Anterior cingulate cortex (tissue), 58 donors: ENCODE measurements at places on chromosomes 6 and 20.

GRCh38 chr6:11307226-11307625, 74.8 kb upstream of the NEDD9 start:
- no peak for DNase-seq

GRCh38 chr6:11718463-11718862, 60.1 kb downstream of the ADTRP start:
- DNase-seq = no peak

DNA sequence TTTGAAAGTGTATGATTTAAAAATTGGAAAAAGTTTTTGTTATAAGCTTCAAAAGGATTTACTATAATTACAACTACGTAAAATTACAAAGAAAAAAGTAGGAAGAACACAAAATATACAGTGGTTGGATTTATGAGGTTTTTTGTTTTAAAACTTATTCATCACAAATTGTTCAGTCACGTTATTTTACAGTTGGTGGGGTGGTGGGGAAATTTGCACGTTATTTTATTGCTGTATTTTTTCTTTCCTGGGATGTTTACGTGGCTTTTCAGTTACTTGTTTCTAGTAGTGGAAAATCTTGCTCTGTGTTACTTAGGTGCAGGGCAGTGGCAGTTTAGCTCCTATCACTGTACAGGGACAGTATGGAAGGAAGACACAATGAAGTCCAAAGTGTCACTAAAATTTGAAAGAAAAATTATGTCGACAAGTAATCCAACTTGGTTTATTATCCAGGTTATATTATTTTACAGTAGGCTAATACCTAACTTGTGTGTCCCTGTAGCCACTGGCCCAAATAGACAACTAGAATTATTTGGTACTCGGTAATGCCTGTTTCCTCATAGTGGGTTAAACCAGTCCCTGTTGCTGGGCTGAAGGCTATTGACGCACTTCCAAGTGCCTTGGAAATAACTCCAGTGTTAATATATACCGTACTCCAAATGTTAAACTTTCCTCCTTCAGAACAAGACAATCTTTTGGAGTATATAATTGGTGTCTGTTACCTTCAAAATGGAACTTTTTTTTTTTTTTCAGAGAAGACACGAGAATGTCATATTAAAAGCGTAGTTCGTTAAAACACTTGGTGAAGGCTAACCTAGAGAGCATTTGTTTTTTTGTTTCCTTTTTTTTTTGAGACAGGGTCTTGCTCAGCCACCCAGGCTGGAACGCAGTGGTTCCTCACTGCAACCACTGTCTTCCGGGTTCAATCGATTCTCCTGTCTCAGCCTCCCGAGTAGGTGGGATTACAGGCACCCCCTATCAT, 4.6 kb downstream of the JARID2 start:
- no peak for DNase-seq

GRCh38 chr20:17618673-17619013, 48.8 kb downstream of the DSTN start:
- no peak for DNase-seq

DNA sequence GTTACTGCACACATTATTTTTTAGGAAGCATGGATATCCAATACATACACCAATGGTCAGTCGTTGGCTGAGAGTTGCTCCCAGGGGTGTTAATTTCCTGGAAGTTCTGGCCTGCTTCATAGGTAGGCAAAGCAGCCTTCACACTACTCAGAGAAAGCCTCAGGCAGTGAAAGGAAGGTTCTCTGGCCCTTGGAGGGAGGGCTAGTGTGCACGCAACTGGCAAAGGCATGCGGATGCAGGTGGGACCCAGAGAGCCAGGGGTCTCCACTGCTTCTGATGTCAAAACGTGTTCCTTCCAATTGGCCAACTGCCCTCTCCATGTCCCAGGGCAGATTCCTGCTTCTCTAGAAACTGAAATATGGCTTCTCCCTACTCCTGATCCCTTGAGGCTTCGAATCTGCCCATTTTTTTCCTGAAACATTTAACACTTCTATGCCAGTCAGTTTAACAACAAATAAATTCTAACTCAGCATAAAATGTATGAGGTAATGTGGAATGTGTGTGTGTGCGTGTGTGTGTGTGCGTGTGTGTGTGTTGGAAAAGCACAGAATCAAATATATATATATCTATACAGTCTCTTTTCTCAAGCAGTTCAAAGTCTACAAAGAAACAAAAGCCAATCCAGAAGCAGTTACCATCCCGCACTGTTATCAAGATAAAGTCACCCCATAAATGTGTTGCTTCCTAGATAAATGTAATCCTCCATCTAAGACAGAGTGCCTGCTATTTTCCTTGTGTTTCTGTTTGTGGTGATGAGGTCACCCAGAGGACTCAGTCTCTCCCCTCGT, 94.0 kb upstream of the HIVEP1 start:
- DNase-seq = no peak

GRCh38 chr20:63837479-63837878, 6.4 kb upstream of the ZBTB46 start:
- DNase-seq = no peak

GRCh38 chr20:44157061-44157460, 29.9 kb downstream of the JPH2 start:
- no peak for DNase-seq

GRCh38 chr6:134132494-134133141, 80.2 kb upstream of the SLC2A12 start:
- no peak for DNase-seq

DNA sequence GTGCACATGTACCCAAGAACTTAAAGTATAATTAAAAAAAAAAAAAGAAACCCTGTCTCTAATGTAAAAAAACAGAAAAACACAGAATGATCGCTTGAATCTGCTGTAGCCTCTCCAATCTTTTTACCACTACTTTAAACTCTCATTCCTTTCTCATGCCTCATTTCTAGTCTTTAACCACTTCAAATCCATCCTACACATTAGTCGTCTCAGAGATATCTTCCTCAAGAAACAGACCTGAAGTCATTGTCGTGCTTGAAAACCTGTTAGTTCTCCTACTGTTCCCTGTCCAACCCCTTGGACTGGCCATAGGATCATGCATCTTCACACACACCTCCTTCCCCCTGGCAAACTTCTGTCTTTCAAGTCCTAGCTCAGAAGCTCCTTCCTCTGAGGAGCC, 112.1 kb upstream of the BCLAF1 start:
- DNase-seq = no peak

DNA sequence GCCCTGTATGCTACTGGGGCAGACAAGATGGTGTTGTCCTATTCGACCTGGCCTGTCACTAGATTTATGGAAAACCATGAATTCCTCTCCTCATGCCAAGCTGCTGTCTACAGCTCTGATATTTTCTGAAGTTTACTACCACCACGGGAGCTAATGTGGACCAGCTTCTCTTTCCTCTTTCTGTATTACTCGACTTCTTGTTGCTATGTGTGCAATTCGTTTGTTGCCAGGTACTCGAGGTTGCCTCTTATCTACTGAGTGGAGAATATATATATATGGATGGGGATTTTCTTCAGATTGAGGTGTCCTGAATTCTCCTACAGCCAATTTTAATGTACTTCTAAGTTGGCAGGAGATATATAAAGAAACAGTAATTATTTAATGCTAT, 34.7 kb downstream of the MAN1A1 start:
- DNase-seq = no peak

- DNase-seq = no peak
Measured at GRCh38 chr20:38812182-38812581, 6.7 kb downstream of the PPP1R16B start.

DNA sequence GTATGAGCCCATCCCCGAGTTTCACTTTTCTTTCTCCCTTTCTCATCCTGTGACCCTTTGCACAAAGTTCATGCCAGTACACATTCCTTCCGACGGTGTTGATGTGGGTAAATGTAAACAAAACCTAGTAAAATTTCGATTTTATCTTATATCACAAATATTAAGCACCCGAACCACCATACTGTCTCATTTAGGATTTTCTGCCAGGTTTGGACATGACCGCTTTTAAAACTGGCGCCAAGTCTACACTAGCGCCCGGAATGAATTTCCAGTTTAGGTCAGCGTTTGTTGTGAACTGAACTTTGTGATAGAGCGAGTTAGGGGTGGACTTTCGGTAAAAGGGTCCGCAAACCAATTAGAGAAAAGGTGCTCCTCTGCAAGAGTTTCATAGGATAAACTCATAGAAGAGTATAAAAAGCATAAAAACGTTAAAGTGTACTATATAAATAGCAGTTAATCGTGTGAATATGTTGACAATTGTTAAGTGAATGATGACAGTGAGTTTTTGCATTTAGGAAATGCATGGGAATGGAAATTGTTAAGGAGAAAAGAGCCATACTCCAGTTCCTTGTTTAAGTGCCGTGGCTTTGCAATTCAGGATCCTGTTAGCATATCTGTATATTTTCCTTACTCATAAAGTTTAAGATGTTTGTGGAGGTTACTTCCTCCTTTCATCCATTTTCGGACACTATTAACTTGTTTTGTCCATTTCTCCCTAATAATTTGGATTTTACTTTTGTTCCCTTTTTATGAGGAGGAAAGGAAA, 937 bp downstream of the AKAP7 start:
- DNase-seq = peak; percentile 29

DNA sequence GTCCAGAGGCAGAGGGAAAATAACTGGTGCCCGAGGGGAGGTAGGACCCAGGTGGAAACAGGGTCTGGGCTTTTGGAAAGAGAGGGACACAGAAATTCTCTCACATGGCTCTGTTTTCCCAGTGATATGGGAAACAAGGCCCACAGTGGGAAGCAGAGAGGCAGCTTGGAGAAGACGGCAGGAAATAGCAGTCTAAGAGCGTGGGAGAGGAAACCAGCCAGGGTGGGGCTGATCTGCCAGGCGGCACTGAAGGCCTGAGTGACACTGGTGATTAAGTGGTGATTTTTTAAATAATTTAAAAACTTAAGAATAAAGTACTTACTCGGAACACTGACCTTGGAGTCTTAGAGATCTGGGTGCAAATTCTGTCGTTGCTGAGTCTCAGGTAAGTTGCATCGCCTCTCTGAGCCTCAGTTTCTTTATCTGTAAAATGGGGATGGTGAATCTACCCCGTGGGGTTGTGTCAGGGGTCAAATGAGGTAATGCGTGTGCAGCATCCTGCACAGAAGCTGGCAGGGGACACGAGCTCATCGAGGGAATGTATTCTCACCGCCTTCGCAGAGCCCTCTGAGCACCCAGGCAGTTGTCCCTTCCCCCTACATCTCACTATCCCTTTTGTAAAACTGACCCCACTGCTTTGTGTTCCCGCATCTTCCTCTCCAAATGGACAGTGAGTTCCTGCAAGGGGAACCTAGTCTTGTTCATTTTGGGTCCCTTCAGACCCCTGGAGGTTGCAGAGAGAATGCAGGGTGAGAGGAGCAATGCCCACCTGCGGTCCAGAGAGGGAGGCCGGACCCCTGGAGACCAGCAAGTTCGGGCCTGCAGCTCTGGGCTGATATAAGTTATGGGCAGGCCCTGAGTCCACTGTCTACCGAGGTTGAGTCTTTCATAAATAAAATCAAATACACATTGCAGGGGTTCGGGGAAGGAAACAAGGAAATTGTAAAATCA, 228.6 kb upstream of the PMEPA1 start:
- no peak for DNase-seq

GRCh38 chr20:19344341-19344740, 131.9 kb downstream of the SLC24A3 start:
- DNase-seq = no peak
